ENCODE measurements at places on chromosomes 2 and 18. TPM values are rescaled to one million over a fixed set of nuclear protein-coding genes. Genes with fewer than 3 reads are reported as not detected.

ZSWIM2 gene
- not detected for total RNA-seq

GRCh38 chr18:991441-991840 is 86.8 kb downstream of the ADCYAP1 start:
- no peak for DNase-seq

CD207 gene
- total RNA-seq: not detected

LCT gene
- not detected for total RNA-seq

SMYD1 gene
- not detected for total RNA-seq

GRCh38 chr2:169081551-169081950 is 12.2 kb downstream of the DHRS9 start:
- DNase-seq: no peak

DNA sequence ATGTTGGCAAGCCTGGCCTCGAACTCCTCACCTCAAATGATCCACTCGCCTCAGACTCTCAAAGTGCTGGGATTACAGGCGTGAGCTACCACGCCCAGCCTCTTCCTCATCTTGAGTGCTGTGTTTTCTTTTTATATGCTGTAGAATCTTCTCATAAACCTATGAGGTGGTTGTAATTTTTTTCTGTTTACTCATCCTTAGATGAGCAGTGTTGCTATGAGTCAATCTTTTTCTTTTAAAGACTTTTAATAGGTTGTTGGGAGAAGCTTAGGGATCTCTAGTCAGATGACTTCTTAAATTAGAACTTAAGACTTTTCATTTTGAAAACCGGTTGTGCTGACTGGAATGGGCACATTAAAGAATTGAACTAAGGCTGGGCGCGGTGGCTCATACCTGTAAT is 8.7 kb upstream of the AAK1 start:
- peak; percentile 90 for DNase-seq

ZNF385B gene
- not detected for total RNA-seq

DNA sequence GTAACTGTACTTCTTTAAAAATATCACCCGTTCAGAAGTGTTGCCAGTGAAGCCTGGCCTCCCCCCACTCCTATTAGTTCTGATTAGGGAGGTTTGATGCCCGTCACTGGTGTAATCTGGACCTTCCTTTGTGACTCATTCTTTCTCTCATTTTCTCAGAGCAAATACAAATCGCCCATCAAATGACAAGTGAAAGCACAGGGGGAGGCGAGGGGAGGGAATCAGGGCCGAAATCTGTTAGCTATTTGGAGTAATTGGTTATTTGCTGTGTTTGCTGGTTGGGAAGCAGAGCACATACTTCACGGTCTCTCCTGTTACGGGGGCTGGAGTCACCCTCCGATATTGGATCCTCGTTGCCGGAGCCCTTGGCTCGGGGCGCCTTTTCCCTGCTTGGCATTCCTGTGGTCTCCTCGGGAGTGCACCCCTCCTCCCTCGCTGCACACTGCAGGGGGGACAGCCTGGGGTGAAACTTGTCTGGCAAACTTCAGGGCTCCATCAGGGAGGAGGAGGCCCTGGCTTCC is 178.1 kb downstream of the DYSF start:
- peak; percentile 66 for DNase-seq

GRCh38 chr2:191280290-191280689 is 35.1 kb downstream of the MYO1B start:
- no peak for DNase-seq

DNA sequence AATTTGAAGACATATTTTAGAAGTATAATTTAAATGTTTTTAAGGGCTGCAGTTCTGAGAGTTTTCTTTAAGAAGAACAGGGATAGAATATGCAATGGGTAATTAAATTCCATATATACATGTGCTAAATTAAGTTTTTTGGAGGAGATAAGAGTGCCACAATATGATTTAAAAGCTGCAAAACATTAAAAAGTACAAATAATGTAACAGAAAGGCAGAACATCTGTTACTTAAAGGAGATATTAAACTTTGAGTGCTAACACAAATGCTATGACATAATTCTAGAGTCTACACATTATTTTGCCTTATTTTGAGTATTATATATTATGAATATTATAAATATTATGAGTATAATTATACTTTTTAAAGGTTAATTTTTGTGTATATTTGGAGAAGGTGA is 102.4 kb downstream of the PARD3B start:
- DNase-seq: no peak

KCNIP3 gene
- total RNA-seq: 3.3 TPM

DNAJC5G gene
- total RNA-seq: not detected

GRCh38 chr2:20196657-20197161 is 28.2 kb downstream of the SDC1 start:
- no peak for DNase-seq

CCDC85A gene
- total RNA-seq: 10.2 TPM

GRCh38 chr2:47346638-47347037 is 56.3 kb upstream of the MSH2 start:
- no peak for DNase-seq

EML6 gene
- 1.6 TPM for total RNA-seq
